ENCODE measurements at places on chromosomes 1 and 21. TPM values are rescaled to one million over a fixed set of nuclear protein-coding genes. Genes with fewer than 3 reads are reported as not detected.
A peak's percentile ranks its signal among the peaks of the same experiment; 100 is the strongest.

GRCh38 chr1:101241485-101242225, 4.8 kb downstream of the S1PR1 start:
- no peak for DNase-seq

Gene DCAF8
- total RNA-seq: 31.1 TPM

DNA sequence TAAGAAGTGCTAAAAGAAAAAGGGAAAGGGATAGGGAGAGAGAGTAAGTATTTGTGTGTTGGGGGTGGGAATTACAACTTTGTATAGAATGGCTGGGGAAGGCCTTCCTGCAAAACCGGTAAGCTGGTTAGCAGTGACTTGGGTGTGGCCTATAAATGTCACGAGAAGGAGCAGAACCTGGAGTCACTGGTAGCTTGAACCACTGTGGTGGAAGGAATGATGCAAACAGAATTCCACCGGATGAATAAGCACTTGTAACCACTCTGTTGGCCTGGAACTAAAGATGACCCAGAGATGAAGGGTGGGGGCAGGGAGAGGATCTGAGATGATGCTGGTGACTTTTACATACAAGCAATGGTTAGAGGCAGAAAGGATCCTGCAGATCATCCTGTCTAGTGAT, 8.9 kb downstream of the XKR8 start:
- DNase-seq: peak; percentile 96

- DNase-seq: peak; percentile 59
These were observed 212.7 kb downstream of the ZP4 start for GRCh38 chr1:237677979-237678378.

DNA sequence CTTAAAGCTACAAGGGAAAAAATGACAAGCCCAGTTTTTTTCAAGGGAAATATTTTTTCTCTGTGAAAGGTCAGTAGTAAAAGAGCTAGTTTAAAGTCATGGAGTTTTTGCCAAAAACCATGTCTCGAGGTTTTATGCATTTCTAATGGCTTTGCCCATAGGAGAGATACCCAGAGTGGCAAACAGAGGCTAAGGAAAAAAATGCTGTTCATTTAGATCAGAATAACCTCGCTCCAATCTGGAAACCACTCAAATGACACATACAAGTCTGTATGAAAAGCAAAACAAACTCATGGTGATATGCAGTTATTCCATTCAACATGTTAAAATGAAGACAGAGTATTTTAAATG, 36.9 kb upstream of the EDEM3 start:
- DNase-seq: peak; percentile 49

DNA sequence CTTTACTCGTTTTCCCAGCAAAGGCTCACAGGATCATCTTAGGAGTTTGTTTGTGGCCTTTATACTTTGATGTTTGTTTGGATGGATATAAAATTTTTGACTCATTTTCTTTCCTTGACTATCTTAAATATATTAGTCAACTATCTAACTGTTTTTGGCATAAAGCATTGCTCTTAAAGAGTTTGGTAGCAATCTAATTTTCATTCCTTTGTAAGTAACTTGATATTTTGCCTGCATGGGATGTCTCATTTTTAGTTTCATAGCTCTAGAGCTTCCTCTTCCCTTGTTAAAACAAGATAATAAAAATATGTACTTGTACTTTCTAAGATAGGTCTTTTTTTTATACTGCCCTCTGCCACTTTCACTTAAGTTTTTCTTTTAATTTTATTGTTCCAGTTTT, 161.9 kb downstream of the MAGI3 start:
- DNase-seq: no peak

DNA sequence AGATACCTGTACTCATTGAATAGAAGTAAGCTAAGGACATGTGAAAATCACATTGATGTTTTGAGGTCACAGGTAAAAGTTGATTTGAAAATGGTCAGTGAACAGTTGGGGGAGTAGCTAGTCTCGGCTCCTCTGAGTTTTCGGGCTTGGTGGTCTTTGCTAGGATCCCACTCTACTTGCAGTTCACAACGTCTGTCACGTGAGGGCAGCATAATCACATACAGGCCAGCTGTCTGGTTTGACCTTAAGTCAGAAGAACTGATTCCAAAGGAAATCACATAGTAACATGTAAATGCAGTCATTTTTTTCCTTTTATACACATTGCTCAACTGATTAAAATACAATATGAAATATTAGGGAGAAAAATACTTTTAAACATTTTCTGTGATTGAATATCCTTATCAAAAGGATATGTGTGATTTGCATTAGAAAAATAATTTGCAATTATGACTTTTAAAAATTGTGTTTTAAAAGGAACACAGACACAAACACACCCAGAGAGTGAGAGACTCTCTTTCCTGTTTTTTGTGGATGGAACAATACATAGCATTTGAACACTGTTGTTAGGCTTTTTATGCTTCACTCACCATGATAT, 21.8 kb upstream of the PDC start:
- DNase-seq: peak; percentile 61

DNA sequence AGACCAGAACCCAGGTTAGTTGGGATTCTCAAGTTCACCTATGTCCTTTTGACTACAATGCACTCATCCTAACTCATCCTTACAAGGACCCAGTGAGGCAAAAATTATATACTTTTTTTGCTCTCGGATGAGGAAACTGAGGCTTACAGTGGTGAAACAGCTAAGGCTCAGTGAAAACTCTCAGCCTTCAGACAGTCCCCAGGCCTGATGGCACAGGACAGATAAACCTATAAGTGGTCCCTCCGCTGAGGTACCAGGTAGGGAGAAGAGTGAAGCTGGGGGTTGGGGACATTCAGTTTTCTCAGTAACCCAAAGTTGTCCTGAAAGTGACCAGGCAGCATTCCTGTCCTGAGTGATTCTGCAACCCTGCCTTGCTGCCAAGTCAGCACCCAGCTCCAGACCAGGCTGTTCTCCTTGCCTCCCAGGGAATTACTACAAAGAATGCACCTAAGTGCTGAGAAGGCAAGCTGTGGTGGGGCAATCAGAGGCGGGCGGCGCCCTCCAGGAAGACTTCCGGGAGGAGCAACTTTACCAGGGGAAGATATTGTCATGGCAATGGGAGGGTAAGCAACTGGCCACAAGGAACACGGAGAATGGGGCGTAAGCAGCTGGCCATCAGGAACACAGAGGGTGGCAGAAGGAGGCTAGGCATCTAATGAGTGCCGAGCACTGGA, 4.6 kb downstream of the TENT5B start:
- DNase-seq: peak; percentile 47

DNA sequence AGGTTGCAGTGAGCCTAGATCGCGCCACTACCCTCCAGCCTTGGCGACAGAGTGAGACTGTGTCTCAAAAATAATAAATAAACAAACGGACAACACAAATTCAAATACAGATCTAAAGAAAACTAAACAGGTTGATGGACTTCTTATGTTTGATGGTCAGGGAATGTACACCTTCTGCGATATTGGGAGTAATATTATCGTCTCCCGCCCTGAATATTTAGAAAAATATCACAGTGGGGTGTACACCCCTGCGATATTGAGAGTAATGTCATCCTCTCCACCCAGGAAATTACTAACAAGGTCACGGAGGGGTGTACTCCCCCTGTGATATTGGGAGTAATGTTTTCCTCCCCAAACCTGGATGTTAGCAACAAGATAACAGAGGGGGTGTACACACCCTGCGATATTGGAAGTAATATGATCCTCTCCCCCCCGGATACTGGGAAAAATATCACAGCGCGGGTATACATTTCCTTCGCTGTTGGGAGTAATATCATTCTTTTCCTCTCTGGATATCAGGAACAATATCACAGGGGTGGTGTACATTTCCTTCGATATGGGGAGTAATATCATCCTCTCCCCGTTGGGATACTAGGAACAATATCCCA, 1.4 kb upstream of the CFAP298 start:
- no peak for DNase-seq

Gene GNAT2
- not detected for total RNA-seq

GRCh38 chr1:176905648-176906047, 258.9 kb downstream of the ASTN1 start:
- no peak for DNase-seq

DNA sequence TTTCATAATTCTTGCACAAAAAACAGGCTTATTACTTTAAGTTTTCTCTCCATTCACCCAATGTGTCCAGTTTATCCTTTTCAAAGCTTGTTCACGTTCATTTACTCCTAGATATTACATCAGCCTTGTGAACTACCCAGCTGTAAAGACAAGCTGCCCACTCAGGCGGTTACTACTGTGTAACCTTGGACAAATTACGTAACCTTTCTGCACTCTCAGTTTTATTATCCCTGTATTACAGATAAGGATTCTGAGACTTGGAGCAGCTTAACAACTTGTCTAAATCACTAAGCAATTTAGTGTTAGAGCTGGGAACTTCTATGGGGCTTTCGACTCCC, 20.5 kb upstream of the LPAR3 start:
- DNase-seq: peak; percentile 33

Gene IKBKE
- total RNA-seq: 7.6 TPM

DNA sequence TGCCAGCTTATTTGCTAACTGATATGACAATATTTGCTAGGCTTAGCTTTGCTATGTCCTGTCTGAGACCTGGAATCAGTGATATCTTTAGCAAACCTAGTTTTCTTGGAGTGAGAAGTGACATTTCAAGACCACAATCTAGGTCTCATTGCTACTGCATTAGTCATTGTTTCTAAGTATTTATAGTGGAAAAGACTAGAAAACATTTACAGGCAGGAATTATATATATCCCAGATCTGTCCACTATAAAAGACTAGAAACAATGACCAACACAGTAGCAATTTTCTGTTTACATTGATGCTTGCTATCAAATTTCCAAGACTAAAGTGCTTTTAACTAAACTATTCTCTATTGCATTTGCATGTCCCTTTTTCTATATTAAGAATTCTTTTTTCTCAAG, 5.0 kb upstream of the RGS18 start:
- peak; percentile 26 for DNase-seq

Gene CHML
- total RNA-seq: 11.9 TPM

- DNase-seq: peak; percentile 96
These were observed 5.7 kb downstream of the HSPG2 start for GRCh38 chr1:21931171-21932093.

Gene LRRC3
- not detected for total RNA-seq

DNA sequence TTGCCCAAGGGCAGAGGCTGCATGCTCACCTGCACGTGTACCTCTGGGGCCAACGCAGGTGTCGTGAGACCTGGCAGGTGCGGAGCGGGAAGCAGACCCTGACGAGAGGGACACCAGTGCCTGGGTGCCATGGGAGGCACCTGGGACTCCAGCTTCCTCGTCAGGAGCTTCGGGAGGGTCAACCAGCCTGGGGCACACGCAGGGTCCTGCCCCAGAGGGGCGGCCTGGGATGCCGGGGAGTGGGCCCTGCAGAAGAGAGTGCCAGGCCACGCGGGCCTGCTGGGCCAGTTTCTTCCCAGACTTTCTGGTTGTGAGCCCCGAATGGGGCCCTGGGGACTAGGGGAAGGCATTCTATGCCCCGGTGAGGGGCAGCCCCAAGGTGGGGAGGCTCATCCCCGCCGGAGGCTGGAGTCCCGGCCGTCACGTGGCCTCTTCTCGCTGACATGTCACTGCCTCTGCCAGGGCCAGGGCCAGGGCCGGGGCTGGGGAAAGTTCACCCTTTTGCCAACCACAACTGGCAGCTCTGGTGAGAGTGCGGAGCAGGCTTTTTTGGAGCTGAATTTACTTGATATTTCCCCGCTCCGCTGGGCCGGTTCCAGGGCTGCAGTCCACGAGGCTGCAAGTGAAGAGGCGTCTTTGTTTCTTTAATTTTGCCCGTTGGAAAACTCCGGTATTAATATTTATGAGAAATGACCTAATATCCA, 38.5 kb upstream of the ACTRT2 start:
- DNase-seq: no peak

- no peak for DNase-seq
These were observed 229.8 kb downstream of the CAMTA1 start for GRCh38 chr1:7015022-7015421.

Gene CD247
- total RNA-seq: not detected

- DNase-seq: no peak
These were observed 17.6 kb downstream of the COQ8A start for GRCh38 chr1:226957714-226958113.

Gene LCE2B
- total RNA-seq: not detected

GRCh38 chr1:47885062-47885830, 111.9 kb downstream of the TRABD2B start:
- DNase-seq: no peak

Gene TGFB2
- total RNA-seq: 50.4 TPM

Gene SYT14
- total RNA-seq: 3.7 TPM

- DNase-seq: no peak
These were observed 22.3 kb upstream of the GPR137B start for GRCh38 chr1:236119943-236120484.

GRCh38 chr1:183002797-183003196, 20.4 kb upstream of the LAMC1 start:
- DNase-seq: no peak

Gene PSEN2
- total RNA-seq: 31.2 TPM

Gene MCOLN2
- total RNA-seq: 9.6 TPM

Gene HSF2BP
- 4.7 TPM for total RNA-seq

- DNase-seq: peak; percentile 65
These were observed 58.1 kb downstream of the SERBP1 start for GRCh38 chr1:67372136-67372535.

Gene NTNG1
- 5.8 TPM for total RNA-seq

Gene DNAJC6
- 5.3 TPM for total RNA-seq

DNA sequence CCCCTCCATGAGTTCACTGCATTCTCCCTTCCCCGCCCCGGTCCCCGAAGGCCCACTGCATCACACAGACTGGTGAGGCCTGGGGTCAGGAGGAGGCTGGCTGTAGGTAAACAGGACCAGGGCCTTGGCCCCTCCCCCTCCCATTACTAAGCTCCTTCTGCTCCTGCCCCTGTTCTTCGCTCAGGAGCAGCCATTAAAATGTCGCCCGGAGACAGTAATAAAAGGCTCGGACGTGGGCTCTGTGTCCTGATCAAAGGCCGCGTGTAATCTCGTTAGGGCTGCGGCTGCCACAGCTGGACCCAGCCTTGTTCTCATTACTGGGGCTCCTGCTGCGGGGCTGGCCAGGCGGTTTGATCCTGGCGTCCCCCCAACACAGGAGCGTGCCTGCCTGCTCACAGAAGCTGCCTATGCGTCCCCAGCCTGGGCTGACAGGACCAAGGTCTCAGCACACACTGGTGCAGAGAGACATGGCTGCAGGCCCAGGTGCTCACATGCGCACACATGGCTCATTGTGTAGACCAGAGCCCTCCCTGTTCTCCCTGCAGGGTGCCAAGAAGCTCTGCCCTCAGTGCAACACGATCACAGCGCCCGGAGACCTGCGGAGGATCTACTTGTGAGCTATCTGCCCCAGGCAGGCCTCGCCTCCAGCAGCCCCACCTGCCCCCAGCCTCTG, 24.0 kb downstream of the TMEM53 start:
- DNase-seq: no peak

DNA sequence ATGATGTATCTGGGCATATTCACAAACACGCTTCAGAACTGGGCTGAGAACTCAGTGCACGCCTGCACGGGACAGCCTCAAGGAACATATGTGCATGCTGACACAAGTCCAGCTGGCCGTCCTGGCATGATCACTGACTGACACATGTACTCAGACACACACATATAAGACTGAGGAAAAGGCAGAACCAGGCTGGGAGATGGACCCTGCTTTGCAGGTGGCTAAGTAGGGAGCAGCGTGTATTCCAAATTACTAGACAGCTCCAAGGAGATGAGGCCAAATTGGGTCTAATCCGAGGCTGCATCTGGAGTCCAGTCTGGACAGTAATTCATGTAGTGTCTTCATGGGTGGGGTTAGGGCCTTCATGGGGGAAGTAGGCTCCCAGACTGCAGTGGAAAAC, 41.4 kb upstream of the GJB5 start:
- no peak for DNase-seq

GRCh38 chr1:39368045-39368444, 123.4 kb upstream of the BMP8A start:
- no peak for DNase-seq
